Stimulated activated CD4-positive, alpha-beta T cell treated with anti-CD3 and anti-CD28 coated beads, Interleukin-2, amount 100 ng/mL, for 4 hours (primary cell): ENCODE measurements at places on chromosomes 5 and 9.

DNA sequence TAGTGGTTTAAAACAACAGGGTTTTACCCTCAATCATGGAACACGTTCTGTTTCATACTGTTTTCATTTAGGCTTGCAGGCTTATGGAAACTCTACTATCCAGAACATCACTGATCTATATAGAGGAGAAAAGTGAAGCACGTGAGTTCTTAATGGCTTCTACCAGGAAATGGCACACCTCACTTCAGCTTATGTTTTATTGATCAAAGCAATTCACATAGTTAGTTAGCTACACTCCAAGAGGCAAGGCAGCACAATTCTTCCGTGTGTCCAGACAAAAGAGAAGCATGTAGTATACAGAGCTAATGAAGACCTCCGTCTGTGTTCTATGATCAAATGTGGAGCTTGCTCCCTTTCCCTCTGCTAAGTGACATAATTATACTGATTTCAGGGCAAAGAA lies 353.3 kb upstream of the CD180 start:
- DNase-seq, result no peak

- DNase-seq, result no peak
Observed at GRCh38 chr5:140267201-140267540, 35.7 kb downstream of the PFDN1 start.

- DNase-seq, result no peak
Observed at GRCh38 chr9:104993291-104993963, 65.5 kb upstream of the ABCA1 start.

GRCh38 chr5:1436036-1436435 lies 9.2 kb downstream of the SLC6A3 start:
- no peak for DNase-seq

DNA sequence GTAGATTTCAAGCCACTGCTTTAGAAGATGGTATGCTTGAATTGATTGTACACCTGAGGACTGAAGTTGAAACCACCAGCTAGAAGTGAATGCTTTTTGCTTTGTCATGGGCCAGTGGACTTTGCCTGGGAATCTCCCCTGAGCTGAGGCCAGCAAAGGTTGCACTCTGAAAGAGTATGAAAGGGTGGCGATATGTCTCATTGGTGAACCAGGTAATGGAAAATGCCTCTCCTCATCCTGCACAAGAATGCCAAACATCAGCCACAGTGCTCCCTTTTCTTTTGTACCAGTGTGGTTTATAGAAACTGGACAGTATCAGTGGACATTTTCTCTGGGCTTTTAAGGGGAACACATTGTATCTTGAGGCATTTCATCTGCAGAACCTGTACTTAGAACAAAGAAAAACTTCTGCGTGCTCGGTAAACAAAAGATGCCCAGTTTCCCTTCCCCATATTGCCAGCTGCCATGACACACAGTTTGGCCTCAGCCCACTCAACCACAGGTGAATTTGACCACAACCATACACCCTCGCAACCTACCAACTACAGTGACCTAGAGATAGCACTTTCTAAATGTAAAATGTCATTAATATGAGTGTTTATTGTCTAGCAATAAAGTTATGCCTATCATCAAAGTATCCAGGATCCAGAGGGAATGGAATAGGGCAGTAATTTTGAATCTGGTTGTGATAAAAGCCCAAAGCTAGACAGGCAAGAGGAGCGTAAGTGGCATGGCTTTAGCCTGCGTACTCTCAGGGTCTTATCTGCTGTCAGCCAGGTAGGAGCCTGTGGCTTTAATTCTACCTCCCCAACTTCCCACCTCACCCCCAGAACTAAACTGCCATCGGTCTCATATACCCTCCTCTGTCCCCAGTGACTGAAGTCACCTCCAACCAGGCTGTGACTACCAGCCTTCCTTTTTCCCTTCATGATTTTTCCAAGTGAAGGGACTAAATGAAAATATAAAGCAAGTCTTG lies 79.5 kb upstream of the LHFPL2 start:
- DNase-seq, result no peak

DNA sequence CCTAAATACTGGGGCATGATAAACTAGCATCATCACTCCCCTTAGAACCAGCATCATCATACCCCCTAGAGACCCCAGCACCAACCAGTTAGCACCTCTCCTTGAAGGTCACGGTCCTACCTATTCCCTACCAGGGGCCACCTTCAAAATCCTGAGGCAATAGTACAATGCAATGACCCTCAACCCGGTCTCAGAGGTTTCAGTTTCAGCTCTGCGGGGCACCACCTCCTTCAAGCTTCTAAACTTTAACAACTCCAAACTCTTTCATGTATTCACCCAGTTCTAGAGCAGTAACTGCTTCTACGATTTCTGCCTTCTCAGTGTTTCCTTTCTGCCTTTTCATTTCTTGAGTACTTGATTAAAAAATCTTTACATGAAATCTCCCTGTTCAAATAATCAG lies 130.1 kb upstream of the EPB41L4A start:
- DNase-seq, result no peak

GRCh38 chr9:135281791-135282737 lies 194.6 kb downstream of the OLFM1 start:
- no peak for DNase-seq

GRCh38 chr9:36928670-36929349 lies 105.3 kb downstream of the PAX5 start:
- no peak for DNase-seq

GRCh38 chr9:120434532-120434931 lies 145.4 kb downstream of the CDK5RAP2 start:
- DNase-seq, result no peak

DNA sequence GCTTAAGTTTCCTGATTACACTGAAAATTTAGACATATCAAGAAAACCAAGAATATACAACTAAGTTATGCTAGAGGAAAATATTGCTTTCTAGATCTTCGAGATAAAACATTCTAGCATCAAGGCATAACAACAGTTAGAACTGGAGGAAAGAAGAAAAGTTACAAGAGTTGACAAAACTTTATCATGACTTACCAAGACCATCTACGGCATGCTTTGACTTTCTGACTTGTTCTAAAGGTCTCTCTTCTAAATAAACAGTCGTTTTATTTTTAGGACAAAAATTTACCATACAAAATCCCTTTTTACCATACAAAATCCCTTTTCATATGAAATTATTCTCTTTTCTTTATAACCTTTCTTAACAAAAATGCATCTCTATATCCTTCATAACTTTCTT lies 1110.1 kb upstream of the CDH10 start:
- no peak for DNase-seq

GRCh38 chr5:53031695-53032096 lies 42.5 kb downstream of the ITGA2 start:
- DNase-seq, result no peak

- DNase-seq, result no peak
Observed at GRCh38 chr5:135156715-135157404, 122.8 kb upstream of the PITX1 start.

- DNase-seq, result no peak
Observed at GRCh38 chr5:69485471-69485870, 7.1 kb upstream of the OCLN start.

DNA sequence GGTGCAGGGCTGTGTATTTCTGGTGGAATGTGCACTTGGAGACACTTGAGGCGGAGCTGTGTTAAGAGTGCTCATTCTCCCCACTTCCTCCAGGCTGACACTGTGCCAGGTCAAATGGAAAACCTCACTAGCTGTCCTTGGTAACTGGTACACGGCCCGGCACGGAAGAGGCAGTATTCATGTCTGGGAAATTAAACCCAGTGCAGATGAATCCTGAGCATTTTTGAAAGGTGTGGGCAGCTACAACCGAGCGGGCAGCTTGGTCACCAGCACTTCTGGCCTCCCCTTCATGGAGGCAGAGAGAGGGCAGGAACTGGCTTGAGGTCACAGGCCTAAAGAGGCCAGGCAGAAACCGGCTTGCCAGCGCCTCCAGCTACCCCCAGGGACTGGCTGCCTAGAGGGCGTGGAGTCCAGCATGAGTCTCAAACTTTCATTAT lies 1.6 kb downstream of the CLPTM1L start:
- DNase-seq, result no peak

DNA sequence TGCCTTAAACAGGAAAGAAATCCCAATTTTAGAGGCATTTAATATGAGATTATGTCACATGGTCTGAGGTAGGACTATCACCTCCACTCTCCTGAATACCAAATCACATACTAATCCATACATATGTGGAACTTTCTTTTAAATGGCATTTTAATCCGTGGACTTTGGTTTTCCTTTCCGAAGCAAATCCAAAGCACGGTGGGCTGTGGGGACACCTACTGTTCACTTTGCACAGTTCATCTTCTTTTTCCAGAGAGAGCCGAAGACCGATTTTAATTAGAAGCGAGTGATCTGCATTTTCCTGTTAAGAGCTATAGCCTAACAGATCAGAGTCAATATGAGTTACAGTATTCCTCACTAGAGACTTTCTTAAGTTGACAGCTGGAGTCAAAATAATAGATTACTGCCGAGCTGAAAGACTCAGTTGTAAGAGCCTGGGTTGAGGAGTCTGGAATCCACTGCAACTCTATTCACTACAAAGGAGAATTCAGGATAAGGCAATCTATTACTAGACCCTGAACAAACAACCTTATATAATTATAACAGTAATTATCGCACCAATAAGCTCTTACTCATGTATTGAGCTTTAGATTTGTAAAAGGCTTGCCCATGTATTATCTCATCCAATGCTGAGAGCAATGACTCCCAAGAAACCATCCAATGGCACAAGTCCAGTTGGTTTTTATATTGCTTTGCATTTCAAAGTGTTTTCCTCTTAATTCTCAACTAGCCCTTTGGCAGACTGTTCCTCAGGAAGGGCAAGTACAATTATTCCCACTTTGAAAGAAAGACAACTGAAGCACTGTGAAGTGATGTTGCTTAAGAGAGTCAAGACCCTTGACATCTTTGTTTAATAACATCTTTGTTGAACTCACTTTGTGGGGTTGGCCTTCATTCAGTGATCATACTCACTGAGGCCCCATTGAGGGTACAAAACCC lies 144.7 kb downstream of the TRPM6 start:
- DNase-seq, result no peak

GRCh38 chr5:157719245-157719644 lies 12.0 kb upstream of the THG1L start:
- DNase-seq, result no peak

DNA sequence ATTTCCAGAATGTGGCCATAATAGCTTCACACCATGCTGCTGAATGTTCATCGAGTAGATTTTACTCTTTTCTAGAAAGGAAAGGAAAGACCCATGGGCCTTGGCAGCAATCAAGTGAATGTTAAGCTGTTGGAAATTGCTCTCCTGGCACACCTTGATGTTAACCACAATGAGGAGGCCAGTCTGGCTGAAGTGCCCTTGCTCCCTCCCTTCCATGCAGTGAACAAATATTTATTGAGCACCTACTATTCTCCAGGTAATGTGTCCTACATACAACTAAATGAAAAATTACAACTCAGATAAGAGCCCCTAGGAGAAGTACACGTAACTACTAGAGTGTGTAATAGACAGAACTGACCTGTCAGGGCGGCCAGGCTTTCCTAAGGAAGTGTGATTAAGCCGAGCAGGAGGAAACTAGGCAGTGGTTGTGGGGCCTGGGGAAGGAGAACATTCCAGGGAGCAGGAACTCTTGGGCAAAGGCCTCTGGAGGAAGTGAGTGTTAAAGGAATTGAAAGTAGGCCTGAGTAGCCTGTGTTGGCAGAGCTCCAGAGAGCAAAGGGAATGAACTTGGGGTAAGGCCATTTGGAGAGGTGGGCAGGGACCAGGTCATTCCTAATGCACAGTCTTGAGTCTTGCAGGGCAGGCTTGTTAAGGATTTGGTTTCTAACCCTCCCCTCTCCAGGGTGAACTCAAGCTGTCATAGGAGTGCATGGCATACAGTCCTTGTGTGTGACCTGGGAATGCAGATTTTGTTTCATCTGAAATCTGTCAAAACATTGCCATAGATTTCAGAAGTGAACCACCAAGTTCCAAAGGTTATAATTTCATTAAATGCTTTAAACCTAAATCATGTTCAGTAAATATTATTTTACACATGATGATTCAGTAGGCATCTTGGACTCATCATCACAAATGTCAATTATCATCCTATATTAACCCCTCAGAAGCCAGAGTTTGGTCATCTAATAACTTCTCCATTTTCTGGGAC lies 9.0 kb upstream of the ZSWIM6 start:
- no peak for DNase-seq

GRCh38 chr5:128237546-128237945 lies 154.0 kb downstream of the SLC12A2 start:
- no peak for DNase-seq

GRCh38 chr5:151703227-151703626 lies 16.5 kb upstream of the SPARC start:
- no peak for DNase-seq

- no peak for DNase-seq
Observed at GRCh38 chr5:78811121-78811817, 162.7 kb upstream of the LHFPL2 start.

GRCh38 chr5:99308131-99308530 lies 379.3 kb upstream of the CHD1 start:
- no peak for DNase-seq

DNA sequence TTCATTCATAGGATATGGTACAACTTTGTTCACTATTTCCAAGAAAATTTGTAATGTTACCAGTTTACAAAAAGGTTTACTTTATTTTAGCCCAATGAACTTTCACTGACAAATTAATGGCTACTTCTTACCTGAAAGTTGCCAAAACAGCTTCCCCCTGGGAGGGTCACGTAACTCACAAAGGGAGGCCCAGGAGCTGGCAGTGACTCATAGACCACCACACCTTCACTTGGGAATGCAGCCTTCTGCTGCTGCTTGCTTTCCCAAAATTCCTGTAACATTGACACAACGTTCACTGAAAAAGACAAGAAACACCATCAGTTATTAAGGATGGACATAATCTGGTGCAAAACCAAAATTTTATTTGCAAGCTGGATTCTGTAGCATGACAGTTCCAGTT lies 18.1 kb downstream of the LIX1 start:
- no peak for DNase-seq

- DNase-seq, result no peak
Observed at GRCh38 chr5:135332519-135333150, 66.4 kb downstream of the MACROH2A1 start.

- DNase-seq, result no peak
Observed at GRCh38 chr5:113367586-113367985, 67.2 kb downstream of the TSSK1B start.

GRCh38 chr9:128409978-128410377 lies 10.7 kb upstream of the CERCAM start:
- no peak for DNase-seq

GRCh38 chr9:75754080-75754479 lies 136.4 kb upstream of the PCSK5 start:
- DNase-seq, result no peak

DNA sequence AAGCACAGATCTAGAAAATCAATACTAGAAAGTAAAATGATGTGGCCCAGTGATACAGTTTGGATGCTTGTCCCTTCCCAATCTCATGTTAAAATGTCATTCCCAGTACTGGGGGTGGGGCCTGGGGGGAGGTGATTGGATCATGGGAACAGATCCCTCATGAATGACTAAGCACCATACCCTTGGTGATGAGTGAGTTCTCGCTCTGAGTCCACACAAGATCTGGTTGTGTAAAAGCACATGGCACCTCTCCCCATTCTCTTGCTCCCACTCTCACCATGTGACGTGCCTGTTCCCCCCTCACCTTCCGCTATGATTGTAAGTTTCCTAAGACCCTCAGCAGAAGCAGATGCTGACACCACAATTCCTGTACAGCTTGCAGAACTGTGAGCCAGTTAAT lies 234.2 kb upstream of the CDH6 start:
- no peak for DNase-seq
